ENCODE measurements at places on chromosomes 3 and 15.

GRCh38 chr15:73800662-73801345 is 47.7 kb upstream of the INSYN1 start:
- no peaks in the 10 kb centered on the region for H3K36me3 ChIP-seq
- no peak overlapping the region for H3K27ac ChIP-seq
- no peaks in the 10 kb centered on the region for H3K27me3 ChIP-seq
- no peak for DNase-seq
- no peak overlapping the region for H3K4me3 ChIP-seq

GRCh38 chr3:159872374-159873109 is 116.1 kb upstream of the IL12A start:
- H3K36me3 ChIP-seq = no peaks in the 10 kb centered on the region
- no peak for DNase-seq
- H3K4me3 ChIP-seq = no peak overlapping the region
- H3K27ac ChIP-seq = no peak overlapping the region

DNA sequence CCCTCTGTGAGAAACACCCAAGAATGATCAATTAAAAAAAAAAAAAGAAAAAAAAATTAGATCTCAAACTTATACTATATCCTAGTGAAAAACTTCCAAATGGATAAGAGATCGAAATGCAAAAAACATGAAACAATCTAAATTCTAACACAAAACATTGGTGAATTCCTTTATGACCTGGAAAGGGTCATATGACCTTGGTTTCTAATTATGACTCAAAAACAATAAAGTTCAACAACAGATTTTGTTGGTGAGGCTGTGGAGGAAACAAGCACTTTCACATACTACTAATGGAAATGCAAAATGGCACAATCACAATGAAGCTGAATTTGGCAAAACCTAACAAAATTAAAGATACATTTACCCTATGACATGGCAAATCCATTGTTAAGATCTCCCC is 45.3 kb downstream of the HSPBAP1 start:
- H3K4me3 ChIP-seq = no peak overlapping the region
- H3K27ac ChIP-seq = no peak overlapping the region
- no peaks in the 10 kb centered on the region for H3K27me3 ChIP-seq
- no peak for DNase-seq
- peaks cover 23% of the 10 kb centered on the region for H3K36me3 ChIP-seq

GRCh38 chr3:153495422-153495821 is 333.4 kb downstream of the RAP2B start:
- DNase-seq = no peak
- H3K27me3 ChIP-seq = no peaks in the 10 kb centered on the region
- H3K36me3 ChIP-seq = no peaks in the 10 kb centered on the region
- H3K4me3 ChIP-seq = no peak overlapping the region
- H3K4me1 ChIP-seq = no peaks in the 10 kb centered on the region

- DNase-seq = no peak
- H3K27ac ChIP-seq = no peak overlapping the region
- no peaks in the 10 kb centered on the region for H3K4me1 ChIP-seq
- peaks cover 7% of the 10 kb centered on the region for H3K27me3 ChIP-seq
- no peak overlapping the region for H3K4me3 ChIP-seq
These were observed 103.7 kb downstream of the MEX3B start for GRCh38 chr15:81942157-81942556.

- DNase-seq = no peak
- no peaks in the 10 kb centered on the region for H3K27me3 ChIP-seq
- no peak overlapping the region for H3K27ac ChIP-seq
- H3K4me1 ChIP-seq = no peaks in the 10 kb centered on the region
These were observed 316.4 kb downstream of the SOX2 start for GRCh38 chr3:182028081-182028480.

GRCh38 chr3:71723452-71724170 is 1.6 kb downstream of the EIF4E3 start:
- peak overlapping the region; percentile 86 for H3K4me3 ChIP-seq
- H3K27me3 ChIP-seq = no peaks in the 10 kb centered on the region
- H3K27ac ChIP-seq = peak overlapping the region; percentile 97
- H3K4me1 ChIP-seq = peaks cover 64% of the 10 kb centered on the region
- peak; percentile 72 for DNase-seq
- peaks cover 12% of the 10 kb centered on the region for H3K36me3 ChIP-seq

- no peaks in the 10 kb centered on the region for H3K27me3 ChIP-seq
- H3K4me1 ChIP-seq = no peaks in the 10 kb centered on the region
- H3K36me3 ChIP-seq = no peaks in the 10 kb centered on the region
- no peak overlapping the region for H3K27ac ChIP-seq
- no peak for DNase-seq
- no peak overlapping the region for H3K4me3 ChIP-seq
These were observed 66.0 kb downstream of the ATP13A4 start for GRCh38 chr3:193488741-193489140.

- no peaks in the 10 kb centered on the region for H3K27me3 ChIP-seq
- no peaks in the 10 kb centered on the region for H3K36me3 ChIP-seq
- H3K27ac ChIP-seq = no peak overlapping the region
These were observed 1730.4 kb downstream of the SI start for GRCh38 chr3:163347944-163348343.

DNA sequence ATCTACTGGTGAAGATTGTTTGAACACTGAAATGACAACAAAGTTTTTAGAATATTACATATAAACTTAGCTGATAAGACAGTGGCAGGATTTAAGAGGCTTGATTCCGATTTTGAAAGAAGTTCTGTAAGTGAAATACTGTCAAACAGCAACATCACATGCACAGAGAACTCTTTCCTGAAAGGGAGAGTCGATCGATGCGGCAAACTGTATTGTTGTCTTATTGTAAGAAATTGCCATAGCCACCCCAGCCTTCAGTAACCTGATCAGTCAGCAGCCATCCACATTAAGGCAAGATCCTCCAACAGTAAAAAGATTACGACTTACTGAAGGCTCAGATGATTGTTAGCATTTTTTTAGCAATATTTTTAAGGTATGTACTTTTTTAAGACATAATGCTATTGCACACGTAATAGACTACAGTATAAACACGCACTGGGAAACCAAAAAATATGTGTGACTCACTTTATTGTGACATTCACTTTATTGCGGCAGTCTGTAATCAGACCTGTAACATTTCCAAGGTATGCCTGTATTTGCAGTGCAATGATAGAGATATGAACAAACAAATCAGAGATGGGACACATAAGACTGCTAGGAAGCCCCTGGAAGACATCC is 225.6 kb upstream of the UBE2E1 start:
- DNase-seq = no peak
- H3K4me1 ChIP-seq = no peaks in the 10 kb centered on the region
- H3K4me3 ChIP-seq = no peak overlapping the region
- no peaks in the 10 kb centered on the region for H3K27me3 ChIP-seq
- no peaks in the 10 kb centered on the region for H3K36me3 ChIP-seq

- H3K4me1 ChIP-seq = peaks cover 30% of the 10 kb centered on the region
- no peak overlapping the region for H3K27ac ChIP-seq
- no peak for DNase-seq
- no peak overlapping the region for H3K4me3 ChIP-seq
- no peaks in the 10 kb centered on the region for H3K36me3 ChIP-seq
These were observed 3.8 kb downstream of the GOLIM4 start for GRCh38 chr3:168091941-168092340.

GRCh38 chr15:99476413-99477222 is 89.2 kb upstream of the MEF2A start:
- H3K27ac ChIP-seq = no peak overlapping the region
- no peak overlapping the region for H3K4me3 ChIP-seq
- H3K36me3 ChIP-seq = no peaks in the 10 kb centered on the region
- H3K27me3 ChIP-seq = peaks cover 2% of the 10 kb centered on the region

GRCh38 chr3:79994397-79994796 is 226.6 kb upstream of the ROBO1 start:
- no peak for DNase-seq
- no peak overlapping the region for H3K4me3 ChIP-seq
- no peak overlapping the region for H3K27ac ChIP-seq
- H3K27me3 ChIP-seq = no peaks in the 10 kb centered on the region

- no peak overlapping the region for H3K4me3 ChIP-seq
- peaks cover 55% of the 10 kb centered on the region for H3K4me1 ChIP-seq
- no peaks in the 10 kb centered on the region for H3K36me3 ChIP-seq
- peaks cover 2% of the 10 kb centered on the region for H3K27me3 ChIP-seq
- DNase-seq = peak; percentile 18
These were observed 327.5 kb downstream of the RORA start for GRCh38 chr15:60901647-60902046.

DNA sequence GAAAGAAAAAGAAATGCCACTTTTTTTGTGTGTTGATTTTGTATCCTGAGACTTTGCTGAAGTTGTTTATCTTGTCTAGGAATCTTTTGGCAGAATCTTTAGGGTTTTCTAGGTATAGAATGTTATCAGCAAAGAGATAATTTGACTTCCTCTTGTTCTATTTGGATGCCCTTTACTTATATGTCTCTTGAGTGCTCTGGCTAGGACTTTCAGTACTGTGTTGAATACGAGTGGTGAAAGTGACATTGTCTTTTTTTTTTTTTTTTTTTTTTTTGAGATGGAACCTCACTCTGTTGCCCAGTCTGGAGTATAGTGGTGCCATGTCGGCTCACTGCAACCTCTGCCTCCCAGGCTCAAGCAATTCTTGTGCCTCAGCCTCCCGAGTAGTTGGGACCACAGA is 64.7 kb upstream of the NPHP3 start:
- no peak overlapping the region for H3K4me3 ChIP-seq
- DNase-seq = no peak
- H3K4me1 ChIP-seq = no peaks in the 10 kb centered on the region
- H3K27ac ChIP-seq = no peak overlapping the region
- no peaks in the 10 kb centered on the region for H3K36me3 ChIP-seq

DNA sequence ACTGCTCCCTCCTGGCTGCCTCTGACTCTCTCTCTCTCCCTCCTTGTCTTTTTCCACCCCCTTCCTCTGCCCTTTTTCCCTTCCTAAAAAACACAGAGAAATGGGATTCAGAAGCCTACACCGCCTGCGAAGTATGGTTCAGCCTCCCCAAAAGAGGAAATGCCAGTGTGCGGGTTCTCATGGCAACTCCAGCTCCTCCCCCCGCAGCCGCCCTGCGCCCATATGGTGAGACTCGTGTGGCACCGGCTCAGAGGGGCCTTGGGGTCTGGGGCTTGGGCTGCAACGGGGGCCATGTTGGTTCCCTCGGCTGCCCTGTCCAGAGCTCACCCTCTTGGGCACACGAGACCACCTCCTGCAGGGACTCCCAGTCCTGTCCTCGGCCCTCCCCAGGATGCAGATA is 23.6 kb upstream of the LINGO1 start:
- no peak overlapping the region for H3K27ac ChIP-seq
- H3K36me3 ChIP-seq = no peaks in the 10 kb centered on the region
- H3K4me3 ChIP-seq = no peak overlapping the region
- peaks cover 8% of the 10 kb centered on the region for H3K27me3 ChIP-seq

- no peaks in the 10 kb centered on the region for H3K27me3 ChIP-seq
- no peaks in the 10 kb centered on the region for H3K36me3 ChIP-seq
- H3K4me3 ChIP-seq = no peak overlapping the region
- no peak overlapping the region for H3K27ac ChIP-seq
These were observed 451.1 kb upstream of the TPRG1 start for GRCh38 chr3:188720636-188721035.

- no peak for DNase-seq
- no peak overlapping the region for H3K27ac ChIP-seq
- no peaks in the 10 kb centered on the region for H3K4me1 ChIP-seq
- H3K27me3 ChIP-seq = no peaks in the 10 kb centered on the region
- no peak overlapping the region for H3K4me3 ChIP-seq
These were observed 19.6 kb upstream of the SEC13 start for GRCh38 chr3:10340476-10340875.

DNA sequence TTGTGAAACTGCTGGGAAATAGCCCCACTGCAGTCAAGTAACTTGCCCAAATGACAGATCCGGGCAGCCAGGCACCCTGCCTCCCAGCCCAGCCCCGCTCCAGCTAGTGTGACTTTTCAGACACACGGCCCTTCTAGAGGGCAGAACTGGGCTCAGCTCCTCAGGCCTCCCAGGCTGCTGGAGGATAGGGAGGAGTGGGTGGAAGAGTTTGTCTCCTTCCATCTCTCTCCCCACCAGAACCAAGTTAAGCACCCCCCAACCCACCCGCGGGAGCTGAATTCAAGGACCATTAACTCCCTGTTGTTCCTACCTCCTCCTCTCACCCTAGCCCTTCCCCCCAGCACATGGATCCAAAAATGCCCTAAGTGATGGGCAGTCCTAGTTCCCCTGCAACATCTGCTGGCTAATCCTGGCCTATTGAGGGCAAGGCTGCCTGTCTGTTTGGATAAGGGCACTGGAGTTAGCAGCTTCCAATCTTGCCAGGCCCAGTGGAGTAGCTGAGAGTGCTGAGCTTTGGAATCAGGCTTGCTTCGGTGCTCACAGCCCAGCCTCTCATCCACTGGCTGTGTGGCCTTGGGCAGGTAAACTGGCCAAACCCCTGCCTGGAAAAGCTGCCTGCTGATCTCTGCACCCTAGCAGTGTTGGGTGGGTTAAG is 3.1 kb downstream of the CCDC33 start:
- H3K27ac ChIP-seq = no peak overlapping the region
- H3K27me3 ChIP-seq = no peaks in the 10 kb centered on the region
- no peak overlapping the region for H3K4me3 ChIP-seq
- DNase-seq = no peak
- H3K4me1 ChIP-seq = no peaks in the 10 kb centered on the region

- no peaks in the 10 kb centered on the region for H3K27me3 ChIP-seq
- no peaks in the 10 kb centered on the region for H3K36me3 ChIP-seq
- no peak for DNase-seq
- H3K4me1 ChIP-seq = peaks cover 26% of the 10 kb centered on the region
- no peak overlapping the region for H3K27ac ChIP-seq
These were observed 129.4 kb downstream of the PGPEP1L start for GRCh38 chr15:98878172-98878571.

DNA sequence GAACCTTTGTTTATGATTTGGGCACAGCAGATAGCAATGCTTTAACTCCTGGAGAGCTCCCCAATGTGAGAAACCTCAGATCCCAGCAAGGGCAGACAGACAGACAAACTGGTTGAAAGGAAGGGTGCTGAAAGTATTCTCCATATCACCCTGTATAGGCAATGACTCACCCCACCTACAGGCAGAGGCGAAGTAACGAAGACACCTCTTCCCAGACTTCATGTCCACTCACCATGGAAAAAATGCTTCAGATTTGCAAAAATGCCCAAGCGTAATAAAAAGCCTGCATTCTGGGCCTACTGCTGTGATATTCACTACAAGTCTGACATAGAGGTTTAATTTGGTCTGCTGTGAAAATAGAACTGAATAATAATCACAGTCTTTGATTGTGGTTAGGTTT is 50.5 kb downstream of the THBS1 start:
- peaks cover 46% of the 10 kb centered on the region for H3K4me1 ChIP-seq
- peaks cover 2% of the 10 kb centered on the region for H3K36me3 ChIP-seq
- no peaks in the 10 kb centered on the region for H3K27me3 ChIP-seq
- peak overlapping the region; percentile 61 for H3K27ac ChIP-seq
- H3K4me3 ChIP-seq = no peak overlapping the region

DNA sequence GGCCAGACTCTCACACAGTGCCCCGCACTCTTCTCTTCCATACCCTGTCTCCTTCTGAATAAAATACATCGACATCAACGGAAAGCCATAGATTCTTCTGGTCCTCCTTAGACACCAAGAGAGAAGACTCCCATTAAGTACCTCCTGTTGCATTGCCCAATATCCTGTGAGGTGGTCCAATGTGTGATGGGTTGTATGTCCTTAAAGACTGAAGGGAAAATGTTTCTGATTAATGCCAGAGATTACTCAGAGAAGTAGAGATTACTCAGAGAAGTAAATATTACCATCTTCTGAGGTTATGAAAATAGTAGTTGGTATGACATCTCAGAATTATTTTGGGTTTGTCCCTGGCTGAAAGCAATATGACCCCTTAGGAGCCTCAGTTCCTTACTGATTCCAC is 60.8 kb upstream of the GALNT15 start:
- no peak for DNase-seq
- H3K4me1 ChIP-seq = no peaks in the 10 kb centered on the region
- H3K4me3 ChIP-seq = no peak overlapping the region
- no peaks in the 10 kb centered on the region for H3K27me3 ChIP-seq

GRCh38 chr3:158781849-158782248 is 20.0 kb upstream of the MFSD1 start:
- H3K27me3 ChIP-seq = no peaks in the 10 kb centered on the region
- no peak overlapping the region for H3K27ac ChIP-seq
- no peak overlapping the region for H3K4me3 ChIP-seq
- no peak for DNase-seq

All from activated CD8-positive, alpha-beta T cell treated with anti-CD3 and anti-CD28 coated beads for 36 hours (primary cell).